ENCODE measurements at places on chromosomes 3 and 15.

DNA sequence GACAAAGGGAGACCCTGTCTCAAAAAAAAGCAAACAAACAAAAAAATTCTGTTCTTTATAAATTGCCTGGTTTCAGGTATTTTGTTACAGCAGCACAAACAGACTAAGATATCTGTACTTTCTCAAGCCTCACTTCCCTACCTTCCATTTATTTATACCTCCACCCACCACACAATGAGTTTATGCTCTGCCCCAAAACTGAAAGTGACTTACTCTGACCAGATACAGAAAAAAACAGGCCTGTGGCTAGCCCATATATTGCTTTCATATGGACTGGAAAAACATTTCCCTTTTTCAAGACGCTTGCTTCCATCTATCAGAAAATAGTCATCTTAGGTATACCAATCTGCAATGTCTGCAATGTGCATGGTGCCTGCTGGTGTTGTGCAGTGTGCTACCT lies 8.7 kb upstream of the GPD1L start:
- DNase-seq, result no peak

GRCh38 chr3:193868590-193868989 lies 267.4 kb upstream of the HES1 start:
- DNase-seq, result no peak

GRCh38 chr3:42081838-42082473 lies 9.2 kb upstream of the TRAK1 start:
- no peak for DNase-seq

GRCh38 chr15:95559875-95560394 lies 770.6 kb upstream of the NR2F2 start:
- no peak for DNase-seq

DNA sequence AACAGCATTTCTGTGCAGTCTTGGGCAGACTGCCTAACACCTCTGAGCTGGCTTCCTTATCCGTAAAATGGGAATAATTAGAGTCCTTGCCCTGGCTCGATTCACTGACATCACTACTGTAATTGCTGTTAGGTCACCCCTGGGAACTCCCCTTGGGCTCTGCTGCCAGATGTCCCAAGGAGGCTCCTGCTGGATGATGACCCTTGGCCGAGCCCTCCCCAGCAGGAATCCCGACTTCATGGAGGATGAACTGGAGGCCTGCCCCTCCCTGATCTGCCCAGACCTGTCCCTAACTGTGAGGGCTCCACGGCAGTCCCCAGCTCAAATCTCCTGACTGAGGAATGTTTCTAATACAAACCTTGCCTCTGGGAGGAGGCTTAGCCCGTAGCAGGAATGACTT lies 18.0 kb downstream of the ESYT3 start:
- no peak for DNase-seq

GRCh38 chr3:134600206-134600605 lies 50.6 kb downstream of the KY start:
- no peak for DNase-seq

GRCh38 chr3:71940486-71940885 lies 155.5 kb upstream of the PROK2 start:
- DNase-seq, result no peak

Measured in central memory CD4-positive, alpha-beta T cell (primary cell).